ENCODE measurements at places on chromosomes 12 and 14.

DNA sequence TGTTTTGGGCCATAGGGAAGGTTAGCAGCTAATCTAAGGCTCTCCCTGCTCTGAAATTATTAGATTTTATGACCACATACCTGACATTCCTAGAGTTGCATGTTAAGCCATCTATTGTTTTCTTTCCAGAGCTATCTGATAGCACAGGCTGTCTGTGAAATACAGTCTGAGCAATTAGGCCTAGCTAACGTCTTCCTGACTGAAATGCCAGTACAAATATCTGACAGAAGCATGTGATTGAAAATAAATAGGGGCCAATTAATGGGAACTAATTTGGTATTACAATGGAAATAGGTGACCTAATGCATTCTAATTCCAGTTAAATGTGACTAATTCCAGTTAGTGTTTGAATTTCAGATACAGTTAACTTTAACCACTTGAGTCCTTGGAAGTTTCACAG is 115.2 kb downstream of the C12orf75 start:
- DNase-seq = no peak

DNA sequence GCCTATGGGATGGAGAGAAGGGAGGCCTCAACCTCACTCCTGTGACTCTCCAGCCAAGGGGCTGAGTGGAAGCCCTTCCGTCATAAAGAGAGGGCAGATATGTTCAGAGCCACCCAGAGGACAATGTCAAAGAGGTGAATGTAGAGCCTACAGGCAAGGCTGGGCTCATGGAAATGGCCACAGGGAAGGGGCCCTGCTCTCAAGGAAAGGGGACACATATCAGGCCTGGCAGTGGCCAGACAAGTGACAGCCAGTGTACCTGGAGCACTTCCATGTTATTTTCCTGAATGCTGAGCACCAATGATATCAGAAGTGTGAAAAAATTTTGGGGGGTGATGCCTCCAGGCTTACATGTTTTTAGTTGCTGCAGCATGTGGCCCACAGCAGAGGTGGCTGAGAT is 36.6 kb upstream of the DDX11 start:
- DNase-seq = no peak

- no peak for DNase-seq
Measured at GRCh38 chr12:55720071-55720564, at the start of gene RDH5. Gene RDH5 (plus strand): TSS chr12:55720393. CDS start chr12:55721185, 792 bp downstream.

GRCh38 chr12:102685172-102685571 is 204.8 kb upstream of the IGF1 start:
- DNase-seq = no peak

DNA sequence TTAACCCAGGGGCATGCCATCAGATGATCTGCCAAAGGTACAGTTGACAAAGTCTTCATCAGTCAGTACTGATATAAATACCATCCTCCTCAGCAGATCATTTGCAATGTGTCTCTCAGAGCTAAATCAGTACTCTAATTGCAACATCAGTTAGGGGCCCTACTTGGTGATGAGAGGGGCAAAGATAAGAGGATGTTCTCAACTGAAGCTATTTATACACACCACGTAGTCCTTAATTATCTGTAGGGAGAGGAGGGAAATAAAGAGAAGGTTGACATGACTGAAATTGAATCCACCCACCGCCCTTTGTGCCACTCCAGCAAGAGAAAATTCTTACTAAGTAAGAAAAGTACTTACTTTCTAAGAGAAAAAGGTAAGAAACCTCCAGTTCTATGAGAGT is 157.8 kb upstream of the NUDT4 start:
- peak; percentile 53 for DNase-seq

GRCh38 chr14:58216544-58216943 is 16.6 kb downstream of the ACTR10 start:
- DNase-seq = no peak

GRCh38 chr14:104506461-104507253 is 72.9 kb upstream of the C14orf180 start:
- no peak for DNase-seq

DNA sequence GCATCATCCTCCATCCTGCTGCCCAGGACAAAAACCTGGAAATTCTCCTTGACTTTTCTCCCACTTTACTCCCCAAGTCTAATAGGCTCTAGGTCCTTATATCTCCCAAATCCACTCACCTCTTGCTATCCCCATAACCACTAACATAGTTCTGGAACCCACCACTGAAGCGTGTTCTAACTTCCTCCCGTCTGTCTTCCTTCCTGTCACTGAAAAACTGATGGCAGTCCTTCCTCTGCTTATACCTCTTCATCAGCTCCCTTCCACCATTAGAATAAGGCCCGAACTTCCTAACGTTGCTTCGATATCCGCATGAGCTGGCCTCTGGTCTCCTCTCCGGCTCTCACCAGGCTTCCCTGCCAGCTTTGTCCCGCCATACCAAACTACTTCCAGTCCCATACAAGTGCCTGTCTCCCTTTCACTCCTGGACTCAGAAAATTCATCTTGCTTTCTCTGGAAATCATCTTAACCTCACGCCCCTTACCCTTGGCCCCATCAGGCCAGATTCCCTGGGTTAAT is 63.0 kb upstream of the BCL2L14 start:
- no peak for DNase-seq

DNA sequence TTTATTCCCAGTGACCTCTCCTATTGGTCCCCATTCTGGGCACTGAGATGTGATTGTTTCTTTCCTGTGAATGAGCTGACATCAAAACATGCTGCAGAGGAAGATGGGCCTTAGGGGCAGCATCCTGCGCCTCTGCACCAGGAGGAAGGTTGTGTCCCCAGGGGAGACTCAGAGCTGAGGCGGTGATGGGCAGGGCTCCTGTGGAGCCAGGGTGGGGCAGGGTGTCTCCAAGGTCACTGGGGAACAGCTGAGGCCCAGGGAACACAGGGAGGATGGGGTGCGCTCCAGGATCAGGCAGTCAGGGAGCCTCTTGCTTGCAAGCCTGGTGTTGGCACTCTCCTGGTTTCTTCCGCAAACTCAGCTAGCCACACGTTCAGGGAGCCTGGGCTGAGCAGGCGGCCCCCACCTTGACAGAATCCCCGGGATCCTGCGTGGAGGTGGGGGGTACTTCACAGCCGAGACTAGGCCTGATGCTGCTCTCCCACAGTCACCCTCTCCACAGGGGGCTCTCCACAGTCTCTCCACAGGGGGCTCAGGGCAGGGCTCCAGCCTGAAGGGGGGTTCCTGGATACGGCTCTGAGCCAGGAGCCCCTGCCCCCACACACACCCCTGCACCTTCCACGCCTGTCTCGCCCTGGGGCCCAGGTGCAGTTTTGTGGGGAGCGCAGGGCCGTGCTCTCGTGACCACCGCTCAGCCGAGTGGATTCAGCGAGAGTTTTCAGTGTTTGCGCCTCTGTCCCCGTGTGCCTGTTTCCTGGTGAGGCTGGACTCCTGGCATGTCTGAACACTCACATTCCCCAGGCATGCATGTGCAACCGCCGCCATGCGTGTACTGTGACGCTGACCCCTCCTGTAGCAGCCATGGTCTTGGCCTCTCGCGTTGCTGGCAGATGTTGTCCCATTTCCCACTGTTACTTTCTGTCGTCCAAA is 264.7 kb downstream of the SEC23A start:
- no peak for DNase-seq

- no peak for DNase-seq
Measured at GRCh38 chr12:28938581-28939235, 210.4 kb upstream of the FAR2 start.

DNA sequence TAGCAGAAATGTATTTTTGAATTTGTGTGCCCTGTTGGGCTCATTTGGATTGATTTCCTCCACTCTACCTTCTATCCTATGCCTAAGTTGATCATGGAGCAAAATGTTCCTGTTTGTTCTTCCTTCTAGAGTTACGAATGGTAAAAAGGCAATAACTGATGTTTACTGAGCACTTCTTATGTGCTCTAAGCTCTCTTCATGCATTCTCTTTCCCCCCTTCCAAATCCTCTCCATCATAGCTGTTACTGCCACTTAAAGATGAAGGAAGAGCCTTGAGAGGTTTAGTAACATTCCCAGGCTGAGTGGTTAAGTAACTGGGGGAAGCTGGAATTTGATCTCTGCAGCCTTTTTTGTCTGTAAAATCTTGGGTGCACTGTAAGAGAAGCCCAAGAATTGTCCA is 60.1 kb downstream of the CHST11 start:
- DNase-seq = no peak

DNA sequence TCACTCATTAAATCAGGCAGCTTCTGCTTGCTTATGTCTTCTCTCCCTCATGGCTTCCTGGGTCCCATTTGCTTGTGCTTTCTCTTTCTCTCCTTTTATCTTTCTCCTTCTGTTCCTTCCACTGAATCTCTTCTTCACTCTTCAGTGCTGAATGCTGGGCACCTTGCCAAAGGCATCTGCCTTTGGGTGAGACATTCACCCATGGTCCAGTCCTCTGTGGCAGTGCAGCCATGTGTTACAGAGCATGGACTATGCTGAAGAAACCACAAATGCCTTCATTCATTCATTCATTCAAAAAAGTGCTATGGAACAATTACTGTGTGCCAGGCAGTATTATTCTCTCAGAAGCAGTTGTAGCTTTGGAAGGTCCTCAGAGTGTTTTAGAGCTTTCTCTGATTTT is 344.4 kb upstream of the STXBP6 start:
- DNase-seq = no peak

DNA sequence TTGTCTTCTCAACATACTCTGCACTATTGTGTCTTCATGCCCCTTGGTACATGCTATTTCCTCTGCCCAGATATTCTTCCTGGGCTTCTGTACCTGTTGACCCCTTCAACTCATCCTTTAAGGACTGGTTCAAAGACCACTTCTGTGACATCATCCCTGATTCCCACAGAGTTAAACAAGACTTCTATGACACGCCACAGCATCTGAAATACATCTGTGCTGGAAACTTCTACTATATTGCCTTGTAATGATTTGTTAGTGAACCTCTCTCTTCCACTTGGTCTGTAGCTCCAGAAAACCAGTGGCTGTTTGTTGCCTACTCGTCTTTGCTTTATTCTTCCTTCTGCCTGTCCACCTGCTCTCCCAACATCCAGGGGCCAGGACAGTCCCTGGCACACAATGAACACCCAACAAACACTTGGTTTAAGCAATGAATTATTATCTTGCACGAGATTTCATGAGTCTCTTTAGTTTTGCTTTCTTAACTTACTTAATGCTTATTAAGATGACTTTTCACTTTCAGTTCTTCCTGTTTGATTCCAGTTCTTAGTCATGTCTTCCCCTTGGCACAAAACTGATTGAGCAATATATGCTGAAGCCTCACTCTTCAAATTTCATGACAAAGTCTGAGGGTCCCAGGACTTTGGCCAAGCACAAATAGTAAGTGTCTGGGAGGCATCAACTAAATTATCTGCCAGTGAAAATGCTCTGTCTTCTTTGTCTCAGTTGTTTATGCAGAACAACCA is 485.9 kb downstream of the APAF1 start:
- DNase-seq = peak; percentile 88

GRCh38 chr12:121581686-121582429 is 1.0 kb upstream of the KDM2B start:
- peak; percentile 52 for DNase-seq

DNA sequence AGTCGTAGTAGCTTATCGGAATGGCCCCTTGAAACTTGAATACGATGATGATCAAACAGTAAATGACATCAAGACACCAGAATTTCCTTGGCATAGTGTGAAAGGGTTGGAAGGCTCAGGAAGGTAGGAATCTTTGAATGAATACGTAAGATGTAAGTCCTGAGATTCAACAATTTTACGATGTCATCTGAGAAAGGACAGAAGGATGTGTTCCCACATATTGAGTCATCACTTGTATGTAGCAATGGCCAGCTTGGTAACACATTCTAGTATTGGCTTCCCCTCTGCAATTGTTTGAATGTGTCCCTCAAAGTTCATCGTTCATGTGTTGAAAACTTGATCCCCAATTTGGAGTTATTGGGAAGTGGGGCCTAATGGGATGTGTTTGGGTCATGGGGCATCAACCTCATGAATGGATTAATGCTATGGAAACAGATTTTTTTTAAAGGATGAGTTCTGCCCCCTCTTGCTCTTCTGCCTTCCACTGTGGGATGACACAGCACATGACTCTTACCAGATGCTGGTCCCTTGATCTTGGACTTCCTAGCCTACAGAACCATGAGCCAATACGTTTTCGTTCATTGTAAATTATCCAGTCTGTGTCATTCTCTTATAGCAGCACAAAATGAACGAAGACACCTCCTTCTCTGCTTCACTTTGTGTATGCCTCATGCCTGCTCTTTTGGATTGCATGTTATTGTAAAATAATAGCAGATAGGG is 284.6 kb downstream of the BCAT1 start:
- peak; percentile 48 for DNase-seq

GRCh38 chr14:66268802-66269334 is 217.3 kb upstream of the CCDC196 start:
- no peak for DNase-seq

DNA sequence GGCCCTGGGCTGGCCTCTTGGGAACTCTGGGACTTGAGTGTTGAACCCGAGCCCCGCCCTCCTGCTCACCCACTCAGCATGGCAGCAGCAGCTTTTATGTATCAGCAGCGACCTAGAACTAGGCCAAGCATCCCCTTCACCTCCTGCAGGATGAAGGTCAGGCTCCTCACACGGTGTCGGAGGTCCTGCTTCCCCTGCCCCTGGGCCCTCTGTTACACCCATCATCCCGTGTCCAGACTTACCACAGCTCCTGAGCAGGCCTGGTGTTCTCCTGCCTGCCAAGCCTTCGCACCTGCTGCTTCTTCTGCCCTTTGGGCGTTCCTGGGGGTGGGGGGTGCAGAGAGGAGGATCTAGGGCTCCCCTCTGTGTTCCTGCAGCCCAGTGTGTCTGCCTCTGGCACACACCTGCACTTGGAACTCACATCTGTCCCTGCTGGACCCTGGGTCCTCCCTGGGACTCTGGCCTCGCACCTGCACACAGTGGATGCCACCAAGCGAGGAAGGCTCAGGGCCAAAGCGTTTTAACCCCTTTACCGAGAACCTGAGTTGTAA is 80.3 kb downstream of the PAPOLA start:
- DNase-seq = no peak

GRCh38 chr12:75581515-75581914 is 70.1 kb upstream of the KRR1 start:
- no peak for DNase-seq

- DNase-seq = no peak
Measured at GRCh38 chr12:128671528-128672042, 152.2 kb downstream of the SLC15A4 start.

- DNase-seq = peak; percentile 61
Measured at GRCh38 chr12:10212739-10213131, at the start of gene GABARAPL1. Gene GABARAPL1 (plus strand): TSS chr12:10212877. CDS start chr12:10213130, 253 bp downstream.

DNA sequence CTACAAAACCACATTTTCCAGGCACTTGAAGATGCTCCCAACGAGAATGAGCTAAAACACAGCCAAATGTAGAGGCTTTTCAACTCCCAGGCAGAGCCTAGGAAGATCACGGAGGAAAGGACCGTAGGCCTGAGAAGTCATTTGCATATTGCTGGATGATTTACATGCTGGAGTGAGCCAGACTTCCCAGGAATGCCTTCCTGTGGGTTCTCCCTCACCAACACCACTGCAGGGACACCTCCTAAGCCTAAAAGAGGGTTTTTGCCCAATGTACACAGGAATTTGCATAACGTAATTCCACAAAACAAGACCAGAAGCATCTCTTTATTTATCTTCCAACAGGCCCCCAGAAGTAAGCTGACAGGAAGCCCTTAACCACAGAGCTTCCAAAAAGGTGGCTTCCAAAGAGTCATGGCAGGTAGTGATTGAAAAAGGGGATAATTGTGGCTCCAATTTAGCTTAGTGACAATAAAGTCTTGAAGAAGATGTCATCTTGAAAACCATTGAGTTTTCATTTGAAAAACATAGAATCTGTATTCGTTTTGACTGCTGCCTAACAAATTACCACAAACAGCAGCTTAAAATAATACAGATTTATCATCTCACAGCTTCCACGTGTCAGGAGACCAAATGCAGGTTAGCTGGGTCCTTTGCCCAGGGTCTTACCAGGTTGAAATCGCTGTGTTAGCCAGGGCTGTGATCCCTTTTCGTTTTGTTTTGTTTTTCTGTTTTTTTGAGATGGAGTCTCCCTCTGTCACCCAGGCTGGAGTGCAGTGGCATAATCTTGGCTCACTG is 116.2 kb downstream of the EGLN3 start:
- no peak for DNase-seq
